NCI-H446 treated with DMSO at 0.1 percent for 48 hours (cell line): ENCODE measurements at places on chromosomes 1 and 21.

DNA sequence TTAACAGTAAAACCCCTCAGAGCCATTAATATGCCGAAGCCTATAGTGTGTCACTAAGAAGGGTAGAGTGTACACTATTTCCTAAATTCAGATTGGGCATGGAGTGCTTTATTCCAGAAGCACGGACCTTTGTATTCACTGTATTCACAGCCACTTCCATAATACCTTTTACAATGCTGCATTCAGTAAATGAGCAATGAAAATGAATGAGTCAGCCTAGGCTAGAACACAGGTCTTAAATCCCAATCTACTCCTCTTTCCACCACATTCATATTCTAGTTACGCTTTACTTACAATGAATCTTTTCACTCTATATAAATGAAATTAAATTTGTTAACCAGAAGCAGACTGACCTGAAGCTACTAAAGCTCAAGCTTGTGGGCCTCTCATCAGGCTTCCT, 13.0 kb upstream of the GORAB start:
- DNase-seq, result no peak

DNA sequence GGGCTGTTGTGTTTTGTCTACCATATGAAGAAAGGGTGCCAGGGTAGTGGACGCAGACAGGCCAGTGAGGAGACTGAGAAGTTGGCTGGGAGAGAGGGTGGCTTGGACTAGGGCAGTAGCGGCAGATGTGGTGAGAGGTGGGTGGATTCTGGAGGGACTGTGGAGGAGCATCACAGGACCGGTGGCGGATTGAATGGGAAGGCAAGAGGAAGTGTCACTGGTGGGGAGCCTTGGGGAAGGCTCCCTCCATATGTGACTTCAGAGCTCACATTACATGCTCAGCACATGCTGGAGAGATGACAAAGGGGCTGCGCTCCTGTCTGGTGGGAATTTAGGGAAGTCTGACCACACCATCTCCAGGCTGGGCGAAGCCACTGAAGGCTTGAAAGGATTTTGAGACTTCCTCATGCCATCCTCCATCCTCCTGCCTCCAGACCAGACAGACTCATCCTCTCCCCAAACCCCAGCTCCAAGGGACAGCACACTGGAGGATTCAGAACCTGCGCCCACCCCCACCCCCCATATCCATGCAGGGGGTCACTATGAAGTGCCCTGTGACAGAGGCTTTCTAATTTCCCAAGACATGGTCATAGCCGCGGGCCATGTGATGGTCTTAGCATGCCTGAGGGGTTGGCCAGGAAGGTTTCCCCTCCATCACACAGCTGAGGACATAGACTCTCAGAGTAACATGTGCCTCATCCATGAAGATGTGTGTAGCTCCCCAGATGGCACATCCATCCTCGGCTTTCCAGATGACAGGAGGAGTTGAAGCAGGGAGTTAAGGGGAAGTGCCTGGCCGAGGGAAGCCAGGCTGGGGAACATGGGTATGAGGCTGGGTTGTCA, 138.8 kb upstream of the WNT4 start:
- DNase-seq, result no peak

DNA sequence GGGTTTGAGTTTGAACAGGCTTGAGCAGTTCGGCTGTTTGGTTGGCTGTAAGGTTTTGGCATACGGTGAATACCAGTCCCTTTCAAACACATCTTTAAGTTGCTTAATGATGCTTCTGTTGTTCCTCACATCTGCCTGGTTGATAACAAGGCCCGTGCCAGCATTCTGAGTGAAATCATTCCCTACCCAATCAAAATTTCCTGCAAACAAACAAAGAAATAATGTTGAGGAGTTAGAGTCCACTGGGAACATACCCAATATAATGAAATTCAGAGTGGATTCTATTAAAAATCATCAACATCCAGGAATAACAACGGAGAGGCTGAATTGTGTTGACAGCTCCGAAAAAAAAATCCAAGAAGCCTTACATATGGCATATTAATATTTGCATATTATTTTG, 91.0 kb upstream of the MAP1LC3C start:
- peak; percentile 83 for DNase-seq

DNA sequence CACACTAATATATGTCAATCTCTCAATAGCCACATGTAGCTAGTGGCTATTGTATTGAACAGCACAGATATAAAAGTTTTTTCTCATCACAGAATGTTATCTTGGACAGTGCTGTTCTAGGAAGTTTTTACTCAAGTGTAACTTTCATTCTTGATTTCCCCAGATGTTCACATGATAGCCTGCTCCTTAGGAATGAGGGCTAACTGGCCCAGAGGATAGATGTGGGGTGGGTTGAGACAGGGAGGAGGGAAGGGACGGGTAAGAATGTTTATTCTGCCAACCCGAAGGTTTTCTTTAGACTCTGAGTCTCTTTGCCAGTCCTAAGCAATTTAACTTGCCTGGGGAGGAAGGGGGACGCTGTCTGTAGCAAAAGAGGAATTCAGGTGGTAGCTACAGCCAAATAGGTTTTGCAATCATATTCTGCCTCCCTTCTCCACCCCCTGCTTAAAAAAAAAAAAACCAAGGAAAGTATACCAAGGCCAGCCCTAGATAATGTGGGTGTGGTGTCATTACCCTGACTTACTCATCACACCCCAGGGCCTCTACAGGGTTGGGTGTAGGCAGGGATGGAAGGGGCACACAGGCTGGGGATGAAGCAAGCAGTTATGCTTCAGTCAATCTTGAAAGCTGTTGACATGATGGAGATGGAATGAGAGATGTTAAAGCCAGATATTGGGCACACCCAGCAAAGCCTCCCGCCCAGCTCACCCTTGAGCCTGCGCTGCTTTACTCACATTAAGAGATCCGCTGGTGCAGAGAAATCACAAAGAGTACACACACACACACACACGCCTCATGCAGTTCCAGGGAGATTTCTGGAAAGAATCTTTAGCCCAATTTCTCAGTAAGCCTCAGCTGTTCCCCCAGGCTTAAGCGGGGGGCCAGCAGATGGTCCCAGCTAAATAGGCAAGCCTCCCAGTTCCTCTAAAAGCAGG, 59.9 kb downstream of the PLXNA2 start:
- DNase-seq, result peak; percentile 20

DNA sequence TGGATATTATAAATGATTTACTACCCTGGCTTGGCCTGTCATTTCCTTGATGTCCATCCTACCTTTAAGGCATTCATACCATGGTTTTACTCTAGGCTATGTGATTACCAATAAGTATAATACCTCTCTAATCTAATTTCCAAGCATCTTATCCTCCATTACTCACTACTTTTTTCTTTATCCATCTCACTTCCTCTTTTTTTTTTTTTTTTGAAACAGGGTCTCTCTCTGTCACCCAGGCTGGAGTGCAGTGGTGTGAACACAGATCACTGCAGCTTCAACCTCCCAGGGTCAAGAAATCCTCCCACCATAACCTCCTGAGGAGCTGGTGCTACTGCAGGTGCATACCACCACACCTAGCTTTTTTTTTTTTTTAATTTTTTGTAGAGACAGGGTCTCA, 39.9 kb downstream of the INKA2 start:
- DNase-seq, result no peak

- no peak for DNase-seq
Measured at GRCh38 chr1:44924835-44925464, 61.4 kb downstream of the EIF2B3 start.

- DNase-seq, result no peak
Measured at GRCh38 chr1:176384841-176385240, 78.1 kb upstream of the PAPPA2 start.

DNA sequence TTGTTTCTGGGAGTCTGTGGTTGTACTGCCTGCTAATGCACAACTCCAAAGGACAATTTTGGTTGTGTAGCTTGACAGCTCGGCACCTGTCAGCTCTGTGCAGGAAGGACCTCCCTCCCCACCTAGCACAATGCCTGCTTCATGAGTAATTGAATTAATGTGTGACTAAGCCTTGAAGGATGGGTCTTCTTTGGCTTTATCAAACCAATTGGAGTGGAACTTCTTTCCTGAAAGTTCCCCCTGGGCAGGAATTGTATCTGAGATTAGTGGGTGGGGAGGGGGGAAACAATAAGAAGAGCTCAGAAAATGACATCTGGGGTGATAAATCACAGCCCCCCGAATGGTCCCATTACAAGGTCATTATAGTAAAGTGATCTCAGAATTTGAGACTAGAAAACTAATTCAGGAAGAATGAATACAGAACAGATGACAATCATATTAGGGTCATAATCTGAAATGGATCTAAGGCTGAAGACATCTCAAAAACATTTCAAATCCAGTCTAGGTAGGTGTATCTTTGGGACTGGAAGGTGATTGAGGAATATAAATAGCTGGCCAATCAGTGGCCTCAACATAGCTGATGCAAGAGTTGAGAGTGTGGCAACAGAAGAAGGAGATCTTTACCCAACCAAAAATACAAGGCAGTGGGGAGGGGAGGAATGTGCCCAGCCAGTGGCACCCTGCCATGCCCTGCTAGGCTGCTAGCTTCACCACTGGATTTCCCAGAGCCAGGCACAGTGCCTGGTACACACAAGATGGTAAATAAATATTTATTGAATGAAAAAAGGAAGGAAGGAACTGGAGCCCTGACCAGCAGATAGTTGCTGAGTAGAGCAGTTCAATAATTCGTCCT, 10.1 kb upstream of the SESN2 start:
- DNase-seq, result no peak
